Activated T-helper 1 cell treated with anti-CD3 and anti-CD28 coated beads, Interleukin-2, amount 50 U/mL, for 16 hours (primary cell): ENCODE measurements at places on chromosomes 2 and 18.

DNA sequence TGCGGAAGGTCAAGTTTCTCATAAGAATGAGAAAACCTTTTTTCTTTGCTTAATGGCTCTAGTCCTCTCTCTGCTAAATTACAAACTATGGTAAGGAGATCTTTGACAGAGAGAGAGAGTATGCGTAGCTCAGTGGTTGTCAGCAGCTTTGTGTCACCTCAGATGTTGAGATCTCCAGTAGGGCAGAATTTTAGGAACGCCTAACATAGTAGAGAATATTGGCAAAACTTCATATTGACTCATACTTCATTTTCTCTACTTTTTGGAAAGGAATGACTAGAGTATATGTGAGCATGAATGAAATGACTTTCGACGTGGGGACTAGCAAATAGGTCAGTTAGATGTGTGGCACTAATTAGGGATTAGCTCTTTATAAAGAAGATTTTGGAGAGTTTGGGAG is 64.0 kb downstream of the WDR7 start:
- DNase-seq = no peak

DNA sequence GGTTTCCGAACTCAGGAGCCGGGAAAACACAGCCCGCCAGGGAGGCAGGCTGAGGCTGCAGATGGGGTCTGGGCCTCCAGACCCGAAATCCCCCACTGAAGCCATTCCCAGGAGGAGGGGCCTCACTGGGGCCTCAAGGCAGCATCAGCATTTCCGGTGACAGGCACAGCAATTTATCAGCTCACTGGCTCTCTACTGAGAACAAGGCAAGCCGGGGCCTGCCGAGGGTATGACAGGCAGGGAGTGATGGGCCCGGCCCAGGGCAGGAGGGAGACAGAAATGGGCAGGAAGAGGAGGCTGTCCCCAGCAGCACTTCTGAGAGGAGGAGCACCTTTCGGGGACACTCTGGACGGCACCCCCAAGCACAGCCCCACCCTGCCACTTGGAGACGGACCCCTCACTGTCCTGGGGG is 12.5 kb downstream of the SDC1 start:
- no peak for DNase-seq

DNA sequence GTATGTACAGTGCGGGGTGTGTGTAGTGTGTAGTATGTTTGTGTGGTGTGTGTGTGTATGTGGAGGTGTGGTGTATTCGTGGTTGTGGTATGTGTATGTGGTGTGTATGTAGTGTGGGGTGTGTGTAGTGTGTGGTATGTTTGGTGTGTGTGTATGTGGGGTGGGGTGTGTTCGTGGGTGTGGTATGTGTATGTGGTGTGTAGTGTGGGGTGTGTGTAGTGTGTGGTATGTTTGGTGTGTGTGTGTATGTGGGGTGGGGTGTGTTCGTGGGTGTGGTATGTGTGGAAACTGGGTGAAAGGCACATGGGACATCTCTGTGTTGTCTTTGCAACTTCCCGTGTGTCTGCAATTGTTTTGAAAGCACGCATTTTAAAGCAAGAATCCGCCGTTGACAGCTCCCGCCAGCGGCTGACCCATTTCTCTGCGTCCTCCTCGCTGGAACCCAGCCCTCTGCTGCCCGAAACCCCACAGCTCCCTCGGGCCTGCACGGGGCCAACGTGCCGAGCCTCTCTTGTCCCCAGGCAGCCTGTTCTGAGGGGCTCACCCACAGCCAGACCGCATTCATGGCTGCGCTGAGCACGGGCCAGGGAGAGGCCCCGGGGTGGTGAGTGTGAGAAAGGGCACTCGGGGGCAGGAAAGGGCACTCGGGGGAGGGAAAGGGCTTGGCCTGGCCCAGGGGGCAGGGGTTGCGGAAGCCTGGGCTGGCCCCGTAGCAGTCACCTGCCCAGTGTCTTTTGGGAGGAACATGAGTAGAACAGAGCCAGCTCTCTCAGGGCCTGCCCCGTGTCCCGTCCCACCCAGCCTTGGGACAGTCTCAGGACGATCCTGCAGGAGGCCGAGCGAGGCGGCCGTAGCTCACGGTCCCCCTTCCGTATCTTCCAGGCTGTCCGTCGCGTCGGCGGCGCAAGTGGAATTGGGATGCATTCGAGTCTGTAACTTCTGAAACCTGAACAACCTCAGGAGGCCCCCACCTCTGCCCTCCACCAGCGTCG is 61.4 kb downstream of the TWIST2 start:
- DNase-seq = no peak

GRCh38 chr2:1766851-1767811 is 22.8 kb upstream of the PXDN start:
- no peak for DNase-seq

- DNase-seq = no peak
These were observed 98.7 kb upstream of the VWC2L start for GRCh38 chr2:214311931-214312749.

DNA sequence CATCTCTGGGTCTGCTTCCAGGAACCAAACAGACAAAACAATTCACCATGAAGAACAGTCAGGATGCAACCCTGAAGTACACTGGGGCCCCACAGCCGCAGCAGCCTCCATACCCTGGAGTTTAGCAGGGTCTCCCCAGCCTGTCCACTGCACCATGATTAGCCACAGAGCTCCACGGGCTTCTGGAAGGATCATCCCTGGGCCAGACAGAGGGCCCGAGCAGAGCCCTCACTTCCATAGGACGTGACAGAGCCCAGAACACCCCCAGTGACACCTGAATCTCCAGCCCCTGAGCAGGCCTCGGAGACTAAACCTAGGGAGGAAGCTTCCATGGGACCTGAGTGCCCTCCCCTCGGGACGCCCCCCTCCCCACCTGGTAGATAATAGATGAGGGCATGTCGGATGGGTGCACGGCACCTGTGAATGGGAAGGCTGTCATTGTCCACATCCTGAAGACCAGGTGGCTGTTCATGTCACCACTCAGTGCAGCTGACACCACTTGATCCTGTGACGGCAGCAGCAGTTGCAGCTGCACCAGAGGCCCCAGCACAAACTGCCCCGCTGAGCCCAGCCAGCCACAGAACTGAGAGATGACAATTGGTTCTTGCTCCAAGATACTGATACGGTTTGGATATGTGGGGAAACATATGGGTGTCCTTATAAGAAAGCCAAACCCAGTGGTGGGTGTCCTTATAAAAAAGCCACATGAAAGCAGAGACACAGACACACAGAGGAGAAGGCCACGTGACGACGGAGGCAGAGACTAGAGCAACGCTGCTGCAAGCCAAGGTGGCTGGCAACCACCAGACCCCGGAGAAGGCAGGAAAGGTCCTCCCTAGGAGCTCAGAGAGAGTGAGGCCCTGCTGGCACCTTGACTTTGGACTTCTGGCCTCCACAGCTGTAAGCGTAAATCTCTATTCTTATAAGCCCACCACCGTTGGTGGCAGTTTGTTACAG is 23.2 kb downstream of the KIF1A start:
- DNase-seq = no peak

DNA sequence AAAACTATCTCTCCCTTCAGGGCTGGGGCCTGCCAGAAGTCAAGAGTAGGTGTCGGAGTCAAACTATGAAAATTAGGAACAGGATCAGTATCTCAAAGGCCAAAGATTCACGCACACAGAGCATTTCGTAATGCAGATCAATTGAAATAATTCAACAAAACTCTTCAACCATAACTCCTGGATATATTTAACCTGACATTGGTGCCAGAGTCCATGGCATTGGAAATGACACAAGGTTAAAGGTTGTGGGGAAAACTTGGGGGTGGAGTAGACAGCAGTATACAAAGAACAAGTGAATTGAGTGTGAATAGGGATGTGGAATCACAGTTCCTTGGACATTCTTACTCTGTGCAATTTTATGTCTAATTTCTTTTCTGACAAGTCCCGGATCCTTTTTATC is 788.0 kb upstream of the GYPC start:
- DNase-seq = no peak

DNA sequence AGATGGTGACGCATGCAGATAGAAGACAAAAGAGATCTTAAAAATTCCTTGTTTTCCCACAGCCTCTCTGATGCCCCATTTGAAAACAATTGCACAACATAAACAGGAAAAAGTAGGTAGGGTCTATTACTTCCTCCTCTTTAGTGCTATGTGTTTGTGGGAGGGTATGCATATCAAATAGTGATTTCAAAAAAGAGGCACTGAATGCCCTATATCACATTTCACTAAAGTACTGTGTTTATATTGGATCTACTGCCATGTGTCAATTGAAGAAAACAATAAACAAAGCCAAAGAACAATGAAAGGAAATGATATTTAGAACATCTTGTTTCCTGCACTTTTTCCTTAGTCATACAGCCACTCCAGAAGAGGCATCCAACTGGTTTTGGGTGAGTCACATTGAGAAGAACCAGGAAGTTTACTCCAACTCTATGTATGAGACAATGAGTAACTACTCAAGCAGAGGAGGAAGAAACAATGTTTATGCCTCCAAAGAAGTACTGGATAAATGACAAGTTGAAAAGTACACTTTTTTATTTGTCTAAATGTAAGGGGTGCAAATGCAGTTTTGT is 583.6 kb downstream of the FBXO15 start:
- no peak for DNase-seq

DNA sequence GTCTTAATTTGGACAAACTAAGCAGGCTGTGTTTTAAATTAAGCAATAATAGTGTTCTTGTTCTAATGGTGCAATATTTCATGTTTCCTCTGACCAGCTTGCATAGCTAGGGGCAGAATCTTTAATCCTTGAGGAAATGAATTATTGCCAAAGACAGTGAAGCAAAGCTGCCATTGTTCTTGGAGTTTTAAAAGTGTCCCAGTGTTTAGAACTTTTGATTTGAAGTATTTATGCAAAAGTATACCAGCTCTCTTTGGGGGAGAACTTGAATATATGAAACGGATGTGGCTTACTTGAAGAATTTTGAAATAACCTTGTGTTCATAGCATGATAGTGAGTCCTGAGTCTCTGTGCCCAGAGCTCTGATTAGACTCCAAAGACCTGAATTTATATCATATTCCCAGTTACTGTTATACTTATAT is 33.4 kb downstream of the ITGA6 start:
- no peak for DNase-seq

DNA sequence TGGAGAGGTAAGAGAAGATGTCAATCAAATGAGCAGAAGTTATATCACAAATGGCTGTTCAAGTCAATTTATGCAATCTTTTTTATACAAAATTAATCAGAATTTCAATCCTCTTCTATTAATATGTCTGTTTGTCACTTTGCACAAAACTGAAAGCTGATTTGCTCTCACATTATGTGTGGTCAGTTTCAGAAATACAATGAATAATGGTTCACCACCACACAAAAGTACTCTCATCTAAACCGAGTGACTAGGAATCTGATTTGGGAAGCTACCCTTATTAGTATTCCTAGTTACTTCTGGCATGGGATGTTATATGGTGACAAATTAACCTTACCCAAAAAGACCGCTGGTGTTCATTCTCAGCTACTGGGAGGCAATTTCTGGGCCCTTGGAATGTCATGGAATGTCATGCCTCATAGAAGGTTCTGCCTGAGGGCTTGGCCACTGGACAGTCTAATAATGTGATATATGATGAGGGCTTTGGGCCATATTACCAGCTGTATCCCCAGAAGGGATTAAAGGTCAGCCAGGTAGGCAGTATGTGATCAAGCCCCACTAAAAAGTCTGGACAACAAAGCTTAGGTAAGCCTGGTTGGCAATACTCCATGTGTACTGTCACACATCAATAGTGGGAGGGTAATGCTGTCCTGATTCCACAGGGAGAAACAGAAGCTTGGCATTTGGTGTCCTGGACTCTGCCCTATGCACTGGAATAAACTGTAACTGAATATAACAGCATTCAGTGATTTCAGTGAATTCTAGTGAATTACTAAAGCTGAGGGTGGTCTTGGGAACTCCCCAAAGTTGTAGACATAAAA is 113.2 kb downstream of the PIGN start:
- no peak for DNase-seq

DNA sequence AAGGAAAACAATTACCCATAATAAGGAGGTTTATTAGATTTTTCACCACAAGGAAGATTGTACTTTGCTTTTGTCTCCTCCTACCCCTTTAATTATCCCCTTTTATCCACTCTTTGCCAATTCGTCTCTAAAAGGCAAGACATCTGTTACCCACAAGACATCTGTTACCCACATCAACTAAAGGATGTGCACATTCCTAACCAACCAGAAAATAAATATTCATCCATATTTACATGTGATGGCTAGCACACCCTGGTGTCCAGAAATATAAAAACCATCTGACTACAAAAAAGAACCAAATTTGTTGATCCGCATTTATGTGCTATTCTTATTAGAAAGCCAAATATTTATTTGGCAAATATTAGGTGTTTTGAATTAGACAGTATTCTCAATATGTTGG is 35.7 kb downstream of the ACVR1C start:
- no peak for DNase-seq

DNA sequence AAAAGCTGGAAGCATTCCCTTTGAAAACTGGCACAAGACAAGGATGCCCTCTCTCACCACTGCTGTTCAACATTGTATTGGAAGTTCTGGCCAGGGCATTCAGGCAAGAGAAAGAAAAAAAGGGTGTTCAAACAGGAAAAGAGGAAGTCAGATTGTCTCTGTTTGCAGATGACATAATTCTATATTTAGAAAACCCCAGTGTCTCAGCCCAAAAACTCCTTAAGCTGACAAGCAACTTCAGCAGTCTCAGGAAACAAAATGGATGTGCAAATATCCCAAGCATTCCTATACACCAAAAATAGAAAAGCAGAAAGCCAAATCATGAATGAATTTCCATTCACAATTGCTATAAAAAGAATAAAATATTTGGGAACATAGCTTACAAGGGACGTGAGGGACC is 11.1 kb downstream of the SLC8A1 start:
- no peak for DNase-seq

- DNase-seq = no peak
These were observed 89.2 kb upstream of the CXCR4 start for GRCh38 chr2:136207030-136207623.

- no peak for DNase-seq
These were observed 134.2 kb downstream of the RIF1 start for GRCh38 chr2:151543876-151544275.

DNA sequence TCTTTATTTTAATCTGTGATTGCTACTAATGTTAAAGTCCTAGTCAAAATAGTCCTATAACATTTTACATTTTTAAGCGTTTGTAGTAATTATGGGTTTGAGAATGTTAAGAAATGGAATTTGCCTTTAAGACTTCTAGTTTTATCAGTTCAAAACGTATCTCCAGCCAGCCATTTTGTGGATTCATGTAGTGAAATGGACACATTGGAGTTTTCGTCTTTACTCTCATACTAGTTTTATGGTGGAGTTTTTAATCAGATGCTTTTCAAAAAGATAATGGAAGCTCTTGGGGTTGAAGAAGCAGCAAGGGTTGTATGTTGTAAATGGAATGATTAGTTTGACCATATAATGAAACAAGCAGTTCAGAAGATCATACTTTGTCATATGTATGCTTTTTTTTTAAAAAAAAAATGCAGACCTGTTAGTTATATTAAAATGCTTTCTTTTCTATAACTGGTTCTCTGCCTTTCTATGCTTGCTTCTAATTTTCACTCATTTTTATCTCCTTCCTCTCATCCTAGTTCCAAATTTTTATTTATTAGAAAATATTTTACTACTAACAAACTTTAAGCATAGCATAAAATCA is 16.6 kb downstream of the VAPA start:
- DNase-seq = no peak

- no peak for DNase-seq
These were observed 809.2 kb downstream of the CNTNAP5 start for GRCh38 chr2:124834331-124834730.

- no peak for DNase-seq
These were observed 10.4 kb upstream of the DOCK10 start for GRCh38 chr2:225052703-225053102.

- DNase-seq = no peak
These were observed 68.2 kb upstream of the CXCR4 start for GRCh38 chr2:136185981-136186776.

- no peak for DNase-seq
These were observed 287.5 kb upstream of the PARD3B start for GRCh38 chr2:204257781-204258180.
